HCEC 1CT (cell line): ENCODE measurements at places on chromosomes 7 and 10.

DNA sequence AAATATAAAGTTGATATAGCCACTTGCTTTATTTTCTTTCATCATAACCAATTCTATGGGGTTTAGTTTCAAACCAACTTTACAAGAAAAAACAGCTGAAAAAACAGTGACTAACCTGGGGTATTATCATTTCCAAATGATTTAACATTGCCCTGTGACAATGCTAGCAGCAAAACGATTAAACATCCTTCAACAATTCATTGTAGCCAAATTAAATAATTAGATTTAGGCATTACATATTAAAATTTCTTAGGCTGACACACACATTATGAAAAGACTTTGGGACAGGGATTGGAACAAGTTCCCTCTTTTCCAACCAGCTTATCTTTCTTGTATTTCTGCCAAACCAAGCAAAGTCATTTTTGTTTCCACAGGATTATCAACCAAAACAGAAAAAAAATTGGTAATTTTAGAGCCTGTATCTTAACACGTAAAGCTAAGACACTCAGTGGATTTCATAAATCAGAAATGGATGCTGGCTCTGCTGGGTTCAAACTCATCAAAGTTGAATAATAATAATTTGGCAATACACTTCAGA lies 84.0 kb downstream of the SEMA3D start:
- DNase-seq: peak; percentile 39

DNA sequence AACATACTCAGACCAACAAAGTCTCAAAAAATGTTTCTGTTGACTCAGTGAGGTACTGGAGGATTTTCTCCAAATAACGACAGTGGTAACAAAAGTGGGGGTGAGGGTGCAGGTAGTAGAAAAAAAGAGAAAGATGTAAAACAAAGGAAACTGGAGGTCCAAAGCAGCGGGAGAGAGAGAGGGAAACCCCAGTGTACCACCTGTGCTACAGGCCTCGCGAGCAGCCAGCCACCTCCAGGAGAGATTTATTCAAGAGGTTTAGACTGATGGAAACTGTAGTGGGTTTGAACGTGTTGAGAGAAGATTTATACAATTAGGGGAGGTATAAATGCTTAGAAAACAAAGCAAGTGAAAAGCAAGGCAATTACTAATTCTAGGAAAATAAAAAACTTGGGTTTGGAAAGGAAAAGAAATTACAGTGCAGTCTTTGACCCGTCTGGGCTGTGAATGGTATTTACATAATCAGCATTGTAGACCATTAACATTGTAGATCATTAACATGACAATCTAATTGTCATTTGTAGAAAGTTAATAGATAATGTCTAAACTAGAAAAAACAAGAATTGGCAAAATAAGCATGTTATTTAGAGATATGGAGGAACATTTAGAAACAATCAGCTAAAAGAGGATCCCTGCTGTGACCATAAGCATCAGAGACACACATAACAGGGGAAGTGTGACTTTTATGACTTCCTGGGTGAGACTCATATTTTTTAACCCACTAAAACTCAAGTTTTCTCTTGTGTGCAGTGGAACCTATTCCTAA lies 180.0 kb downstream of the RELN start:
- no peak for DNase-seq

DNA sequence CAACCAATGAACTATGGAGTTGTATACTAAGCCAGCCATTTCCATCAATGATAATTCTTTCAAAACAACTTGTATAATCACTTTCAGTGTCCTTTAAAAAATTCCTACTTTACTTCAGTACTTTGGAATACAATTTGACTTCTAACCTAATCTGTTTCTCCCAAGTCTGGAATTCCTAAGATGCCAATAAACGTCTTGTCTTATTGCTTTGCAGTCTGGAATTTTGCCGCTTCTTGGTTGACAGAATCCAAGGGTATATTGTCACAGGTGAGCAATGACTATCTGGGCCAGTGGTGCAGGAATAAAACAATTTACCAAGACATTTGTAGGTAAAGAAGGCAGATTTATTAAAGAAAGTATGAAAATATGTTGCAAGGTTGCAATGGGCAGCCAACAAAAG lies 21.8 kb downstream of the RP9 start:
- DNase-seq: no peak

DNA sequence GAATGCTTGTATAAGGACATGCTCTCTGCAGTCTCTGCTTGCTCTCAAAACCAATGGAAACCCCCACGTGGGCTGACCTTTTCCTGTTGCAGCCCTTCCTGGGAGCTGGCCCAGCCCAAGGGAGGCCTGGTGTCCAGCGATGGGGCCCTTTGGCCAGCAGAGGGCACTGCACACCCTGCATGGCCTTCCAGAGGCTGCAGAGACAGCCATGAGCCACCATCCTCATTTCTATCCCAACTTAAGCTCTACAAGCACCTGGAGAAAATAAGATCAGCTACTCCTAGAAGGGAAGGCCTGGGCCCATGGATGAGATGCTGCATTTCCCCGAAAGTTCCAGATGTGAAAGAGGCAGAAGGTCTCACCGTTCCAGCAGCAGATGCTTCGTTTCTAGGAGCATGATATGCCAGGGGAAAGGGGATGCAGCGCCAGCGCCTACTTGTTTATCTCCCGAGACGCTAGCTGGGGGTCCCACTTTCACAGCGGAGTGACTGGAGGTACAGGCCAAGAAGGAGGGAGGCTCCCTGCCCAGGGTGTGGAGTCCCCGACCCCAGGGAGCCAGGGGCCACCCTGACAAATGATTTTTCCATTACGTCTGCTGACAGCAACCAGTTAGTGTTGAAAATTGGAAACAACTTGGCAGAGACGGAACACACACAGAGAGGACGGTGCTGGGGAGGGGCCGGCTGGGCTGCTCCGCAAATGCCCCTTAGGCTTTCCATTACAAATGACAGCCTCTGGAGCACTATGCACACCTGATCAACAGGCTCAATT lies 106.4 kb downstream of the ZRANB1 start:
- DNase-seq: peak; percentile 76

DNA sequence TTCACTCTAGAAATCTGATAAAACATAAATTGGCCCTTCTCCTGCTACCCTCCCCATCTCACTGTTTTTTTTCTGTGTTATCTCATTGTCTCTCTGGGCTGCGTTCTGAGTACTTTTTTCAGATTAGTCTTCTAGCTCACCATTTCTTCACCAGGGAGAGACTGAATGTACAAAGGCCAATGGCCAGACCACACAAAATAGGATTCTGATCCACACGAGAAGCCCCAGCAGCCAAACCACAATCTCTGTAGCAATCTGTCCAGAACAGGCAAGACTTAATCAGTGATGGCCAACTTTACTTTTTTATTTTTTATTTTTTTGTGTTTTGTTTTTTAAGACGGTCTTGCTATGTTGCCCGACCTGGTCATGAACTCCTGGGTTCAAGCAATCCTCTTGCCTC lies 55.9 kb upstream of the PAPSS2 start:
- DNase-seq: no peak

DNA sequence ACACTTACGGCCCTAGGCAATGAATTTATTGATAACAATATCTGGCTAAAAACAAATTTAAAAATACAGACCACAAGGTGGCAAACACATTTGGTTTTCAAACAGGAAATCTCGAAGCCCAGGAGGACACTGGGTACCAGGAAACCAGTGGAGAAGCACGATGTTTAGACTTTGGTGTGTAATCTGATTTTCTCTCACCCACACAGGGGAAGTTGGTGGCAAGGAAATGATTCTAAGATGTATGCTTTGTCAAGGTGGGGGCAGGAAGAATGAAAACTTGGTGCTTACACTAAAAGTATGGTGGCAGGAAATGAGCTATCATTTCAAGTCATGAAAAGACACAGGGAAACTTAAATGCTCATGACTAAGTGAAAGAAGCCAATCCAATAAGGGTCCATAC lies 113.2 kb upstream of the ANKRD1 start:
- no peak for DNase-seq

DNA sequence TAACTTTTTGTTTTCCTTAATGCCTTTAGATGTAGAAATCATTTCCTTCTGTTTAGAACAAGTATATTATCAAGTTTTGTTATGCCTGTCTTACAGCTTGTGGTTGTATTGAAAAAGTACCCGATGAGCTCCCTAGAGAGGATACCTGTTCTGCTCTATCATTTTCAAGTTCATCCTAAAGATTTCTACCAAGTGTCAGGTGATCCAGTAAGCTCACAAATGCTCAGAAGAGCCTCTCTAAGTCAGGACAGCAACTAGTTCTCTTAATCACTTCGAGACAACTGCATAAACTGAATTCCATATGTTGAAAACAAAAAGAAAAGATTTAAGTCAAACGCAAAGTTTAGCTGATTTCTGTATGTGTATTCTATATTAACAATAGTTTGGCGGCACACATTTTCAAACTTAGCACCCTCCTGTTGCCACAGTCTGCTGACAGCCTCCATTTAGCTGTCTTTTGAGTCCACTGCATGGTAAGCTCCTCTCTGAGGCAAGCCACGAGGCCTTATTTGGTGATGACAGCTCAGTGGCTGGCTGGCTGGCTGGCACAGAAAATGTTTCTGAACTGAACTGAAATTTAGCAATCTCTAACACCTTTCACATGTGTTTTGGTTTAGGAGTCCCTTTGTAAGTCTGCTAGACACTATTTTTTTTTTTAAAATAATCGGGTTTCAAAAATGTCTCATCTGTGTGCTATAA lies 59.4 kb downstream of the SEMA3C start:
- DNase-seq: peak; percentile 80

DNA sequence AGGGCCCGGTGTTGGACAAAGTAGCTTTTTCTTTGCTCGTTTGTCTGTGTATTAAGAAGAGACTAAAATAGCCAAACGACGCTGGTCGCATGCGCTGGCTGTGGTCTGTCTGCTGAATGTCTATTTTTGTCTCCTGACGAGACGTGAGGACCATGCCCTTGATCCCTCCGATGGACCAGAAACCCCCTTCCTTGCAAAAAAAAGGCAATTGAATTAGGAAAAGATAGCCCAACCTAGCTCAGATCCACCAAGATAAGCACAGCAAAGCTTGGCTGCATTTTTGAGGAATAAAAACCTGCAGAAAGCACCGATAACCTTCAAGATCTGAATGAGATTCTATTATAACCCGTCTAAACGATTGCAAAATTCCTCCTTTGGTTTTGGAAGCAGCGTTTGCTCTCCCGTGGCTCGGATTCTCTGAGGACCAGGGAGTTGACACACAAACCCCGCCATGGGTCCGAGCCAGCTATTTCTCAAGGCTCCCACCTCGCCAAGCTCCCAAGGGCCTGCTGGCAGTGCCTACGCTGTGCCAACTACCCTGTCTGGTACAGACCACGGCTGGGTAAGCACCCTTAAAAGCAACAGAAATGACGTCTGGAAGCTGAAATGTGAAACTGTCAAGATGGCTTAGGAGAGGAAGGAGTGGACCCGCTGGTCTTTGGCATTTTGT lies 17.7 kb upstream of the TTYH3 start:
- DNase-seq: no peak

- DNase-seq: peak; percentile 40
Measured at GRCh38 chr7:2019711-2020511, 212.8 kb downstream of the MAD1L1 start.

- DNase-seq: no peak
Measured at GRCh38 chr10:131568866-131569265, 257.3 kb upstream of the TCERG1L start.

DNA sequence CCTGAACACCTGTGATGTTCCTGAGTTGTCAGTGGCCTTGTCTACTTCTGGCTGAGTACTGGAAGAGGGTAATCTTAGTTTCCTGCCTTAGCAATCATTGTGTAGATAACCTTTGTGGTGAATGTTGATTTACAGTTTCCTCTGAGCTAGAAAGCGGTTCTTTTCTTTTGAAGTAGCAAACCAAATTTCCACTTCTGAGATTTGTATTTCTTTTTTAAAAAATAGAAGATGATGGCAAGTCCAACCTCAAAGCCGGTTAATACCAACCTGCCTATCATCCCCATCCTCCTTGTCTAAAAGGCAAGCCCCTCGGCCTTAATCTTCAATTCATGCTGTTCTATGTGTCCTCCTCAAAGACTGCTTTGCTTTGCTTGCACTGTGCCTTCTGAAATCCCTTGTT lies 12.5 kb upstream of the PALS2 start:
- no peak for DNase-seq

- DNase-seq: no peak
Measured at GRCh38 chr7:42699380-42700178, 212.3 kb downstream of the C7orf25 start.

- no peak for DNase-seq
Measured at GRCh38 chr7:29639386-29639785, 75.8 kb downstream of the PRR15 start.

- peak; percentile 10 for DNase-seq
Measured at GRCh38 chr7:157228864-157229422, 90.2 kb downstream of the UBE3C start.

- DNase-seq: peak; percentile 58
Measured at GRCh38 chr10:50846753-50847152, 38.7 kb downstream of the A1CF start.
